ENCODE measurements at places on chromosomes 13 and 19.
A peak's percentile ranks its signal among the peaks of the same experiment; 100 is the strongest.

DNA sequence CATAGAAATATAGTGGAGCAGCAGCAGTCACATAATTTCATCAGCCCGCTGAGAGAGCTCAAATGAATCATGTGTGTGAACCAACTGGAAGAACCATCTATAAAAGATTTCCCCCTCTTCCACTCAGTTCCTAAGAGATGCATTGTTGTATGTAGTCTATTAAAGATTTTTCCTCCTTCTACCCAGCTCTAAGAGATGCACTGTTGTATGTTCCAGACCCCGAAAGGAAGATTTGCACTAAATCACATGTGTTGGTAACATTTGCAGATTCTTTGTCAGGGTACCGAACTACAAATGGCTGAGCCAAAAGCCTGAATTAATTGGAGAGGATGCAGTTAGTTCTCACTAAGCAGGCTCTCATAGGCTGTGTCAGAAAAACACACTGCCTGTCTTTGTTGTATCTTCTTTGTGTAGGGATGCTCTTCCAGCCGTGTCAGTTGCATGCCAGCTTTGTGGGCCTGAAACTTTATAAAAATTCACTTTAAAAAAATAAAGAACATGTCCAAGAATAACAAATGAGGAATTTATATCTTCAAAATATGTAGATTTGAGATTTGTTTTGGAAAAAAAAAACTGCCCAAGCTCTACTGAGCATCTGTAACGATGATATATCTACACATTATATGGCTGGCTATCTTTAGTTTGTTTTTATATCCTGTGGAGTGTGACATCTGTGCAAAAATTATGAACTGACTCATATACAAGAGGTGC is 223.1 kb downstream of the MZT1 start:
- DNase-seq: no peak

GRCh38 chr13:101202590-101202989 is 213.7 kb downstream of the NALCN start:
- DNase-seq: no peak

GRCh38 chr13:73142071-73142470 is 83.3 kb downstream of the KLF5 start:
- DNase-seq: no peak

DNA sequence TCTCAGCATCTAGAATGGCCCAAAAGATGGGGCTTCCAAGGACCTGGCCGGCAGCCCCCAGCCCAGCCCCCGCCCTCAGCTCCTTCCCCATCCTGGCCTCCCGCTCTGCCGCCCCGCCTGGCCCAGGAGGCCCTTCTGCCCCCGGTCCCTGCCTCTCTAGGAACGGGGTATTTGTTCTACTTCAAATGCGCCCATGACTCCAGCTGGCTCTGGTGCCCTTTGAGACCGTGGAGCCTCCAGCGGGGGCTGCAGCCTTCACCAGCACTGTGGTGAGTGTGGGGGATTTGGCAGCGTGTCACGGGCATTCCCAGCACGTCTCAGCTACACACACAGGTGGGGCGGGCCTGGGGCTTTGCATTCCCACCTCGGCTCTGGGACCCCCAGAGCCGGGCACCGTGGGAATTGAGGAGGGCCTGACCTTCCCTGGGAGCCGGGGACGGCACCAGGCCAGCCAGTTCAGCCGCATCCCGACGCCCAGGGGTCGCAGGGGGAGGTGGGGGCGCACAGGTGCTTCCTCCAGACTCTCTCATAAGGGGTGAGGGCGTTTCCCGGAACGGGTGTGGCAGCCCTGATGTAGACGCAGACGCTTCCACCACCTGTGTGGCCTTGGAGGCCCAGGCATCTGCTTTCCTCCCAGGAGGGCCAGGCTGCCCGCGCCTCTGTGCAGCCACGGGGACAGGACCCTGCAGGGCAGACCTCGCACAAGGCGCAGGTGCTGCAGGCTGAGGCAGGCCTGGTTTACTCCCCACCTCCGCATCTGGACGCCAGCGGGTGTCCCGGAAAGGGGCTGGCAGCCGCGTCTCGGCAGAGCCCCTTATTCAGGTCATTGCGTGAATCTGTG is 947 bp downstream of the ATP4B start:
- no peak for DNase-seq

DNA sequence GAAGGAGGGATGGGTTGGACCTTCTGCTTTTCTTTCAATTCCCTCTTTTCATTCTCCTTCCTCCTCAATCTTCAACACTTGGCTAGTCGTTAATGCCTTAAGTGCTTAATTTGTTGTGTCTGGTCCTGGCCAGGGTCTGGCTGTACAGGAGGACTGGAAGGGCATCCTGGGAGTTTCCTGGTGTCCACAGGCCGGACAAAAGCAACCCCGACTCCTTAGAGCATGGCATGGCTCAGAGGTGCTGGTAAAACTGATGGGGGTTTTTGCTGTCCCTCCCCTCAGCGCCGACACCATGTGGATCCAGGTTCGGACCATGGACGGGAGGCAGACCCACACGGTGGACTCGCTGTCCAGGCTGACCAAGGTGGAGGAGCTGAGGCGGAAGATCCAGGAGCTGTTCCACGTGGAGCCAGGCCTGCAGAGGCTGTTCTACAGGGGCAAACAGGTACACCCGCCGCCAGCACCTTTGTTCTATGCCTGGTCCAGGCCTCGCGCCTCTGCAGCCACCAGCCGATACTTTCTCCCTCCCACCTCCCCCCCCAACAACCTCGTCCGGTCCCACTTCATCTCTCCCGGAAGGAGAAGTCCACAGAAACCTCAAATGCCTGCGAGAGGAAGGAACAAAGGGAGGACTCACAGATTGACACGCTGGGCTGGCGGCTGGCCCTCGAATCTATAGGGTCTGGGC is 1.4 kb downstream of the UHRF1 start:
- DNase-seq: peak; percentile 59

GRCh38 chr19:48915757-48916156 is 15.6 kb downstream of the NUCB1 start:
- no peak for DNase-seq

GRCh38 chr19:383922-384798 is 24.8 kb downstream of the C2CD4C start:
- DNase-seq: no peak

DNA sequence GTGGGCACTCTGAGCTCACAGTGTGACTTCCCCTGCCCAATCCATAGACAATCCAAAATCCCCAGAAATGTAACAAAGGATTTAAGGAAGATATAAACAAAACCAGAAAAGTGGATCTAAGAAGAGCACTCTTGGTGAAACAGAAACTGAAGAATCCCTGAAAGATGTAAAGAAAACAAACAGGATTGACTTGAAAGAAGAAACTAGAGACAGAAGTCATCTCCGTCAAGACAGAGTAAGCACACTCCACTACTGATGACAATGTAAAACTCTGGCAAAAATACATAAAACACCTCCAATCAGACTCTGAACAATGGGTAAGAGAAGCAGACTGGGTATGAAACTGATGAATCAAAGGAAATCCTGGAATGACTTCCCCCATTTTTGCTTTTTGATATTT is 13.5 kb downstream of the TUBGCP3 start:
- no peak for DNase-seq

GRCh38 chr19:2139385-2140137 is 11.8 kb downstream of the AP3D1 start:
- no peak for DNase-seq

- no peak for DNase-seq
Measured at GRCh38 chr19:5727453-5728050, 7.1 kb downstream of the CATSPERD start.

DNA sequence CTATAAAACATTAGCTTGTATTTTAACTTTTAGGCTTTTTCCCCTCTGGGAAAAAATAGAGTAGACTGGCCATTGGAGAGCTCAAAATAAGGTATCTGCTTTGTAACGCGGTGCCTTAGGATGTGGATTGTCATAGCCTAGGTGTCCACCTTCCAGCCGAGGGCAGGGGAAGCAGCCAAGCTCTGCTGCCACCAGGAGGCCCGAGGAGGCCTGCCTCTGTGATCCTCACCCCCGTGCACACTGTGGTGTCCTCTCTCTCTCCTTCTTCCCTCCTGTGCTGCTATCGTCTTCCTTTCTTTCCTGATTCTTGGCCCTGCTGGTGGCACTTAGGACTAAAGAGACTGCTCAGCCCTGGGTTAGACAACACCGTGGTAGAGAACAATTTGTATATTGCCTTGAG is 11.3 kb downstream of the HNRNPM start:
- DNase-seq: no peak

- DNase-seq: no peak
Measured at GRCh38 chr19:51509823-51510660, 8.4 kb upstream of the SIGLEC12 start.

- no peak for DNase-seq
Measured at GRCh38 chr19:17794731-17795494, at the start of gene B3GNT3. TSS of gene B3GNT3 (plus strand) at chr19:17795138. CDS start at chr19:17807808, 12,670 bp downstream.

GRCh38 chr19:20066861-20067260 is 10.9 kb upstream of the ZNF90 start:
- no peak for DNase-seq

DNA sequence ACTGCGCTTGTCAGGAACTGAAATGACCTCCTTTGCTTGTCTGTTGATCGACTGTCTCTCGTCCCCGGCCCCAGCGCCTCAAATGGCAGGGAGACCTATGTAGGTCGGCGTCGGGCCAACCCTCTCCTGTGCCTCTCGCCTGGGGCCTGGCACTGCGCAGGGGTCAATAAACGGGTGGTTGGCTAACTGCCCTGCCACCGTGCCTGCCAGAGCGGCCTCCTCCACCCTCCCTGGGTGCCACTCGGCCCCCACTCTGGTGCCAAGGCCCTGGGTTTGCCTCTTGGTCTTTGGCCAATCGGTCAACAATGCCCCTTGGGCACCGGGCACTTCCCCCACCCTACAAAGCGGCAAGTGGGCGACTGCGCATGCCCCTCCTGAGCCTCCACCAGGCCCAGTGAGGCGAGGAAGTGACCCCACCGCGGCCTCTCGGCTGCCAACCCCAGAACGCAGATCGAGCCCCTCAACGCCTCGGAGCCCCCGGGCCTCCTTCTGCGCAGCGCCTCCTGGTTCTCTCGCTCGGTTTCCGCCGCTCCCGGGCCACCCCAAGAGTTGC is 1.1 kb downstream of the KEAP1 start:
- peak; percentile 69 for DNase-seq

- no peak for DNase-seq
Measured at GRCh38 chr13:97726664-97727280, 226.7 kb upstream of the IPO5 start.

DNA sequence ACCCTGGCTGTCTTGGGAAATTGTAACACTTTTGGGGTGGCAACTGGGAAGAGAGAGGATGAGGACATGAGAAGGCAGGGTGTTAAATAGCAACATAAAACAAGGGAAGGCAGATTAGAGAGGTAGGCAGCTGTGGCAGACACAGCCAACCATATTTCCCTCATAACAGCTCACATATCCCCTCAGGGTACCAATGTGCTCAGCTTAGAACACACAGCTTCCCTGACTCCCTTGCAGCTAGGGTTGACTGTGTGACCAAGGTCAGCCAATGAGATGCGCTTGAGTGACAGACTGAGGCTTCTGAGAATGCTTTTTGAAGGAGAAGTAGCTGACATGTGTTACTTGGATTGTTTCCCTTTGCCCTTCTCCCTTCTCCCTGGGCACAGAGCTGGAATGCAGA is 28.8 kb upstream of the SPATA13 start:
- no peak for DNase-seq

- DNase-seq: no peak
Measured at GRCh38 chr13:71730267-71730666, 136.7 kb downstream of the DACH1 start.

- no peak for DNase-seq
Measured at GRCh38 chr13:101291646-101292515, 124.4 kb downstream of the NALCN start.

DNA sequence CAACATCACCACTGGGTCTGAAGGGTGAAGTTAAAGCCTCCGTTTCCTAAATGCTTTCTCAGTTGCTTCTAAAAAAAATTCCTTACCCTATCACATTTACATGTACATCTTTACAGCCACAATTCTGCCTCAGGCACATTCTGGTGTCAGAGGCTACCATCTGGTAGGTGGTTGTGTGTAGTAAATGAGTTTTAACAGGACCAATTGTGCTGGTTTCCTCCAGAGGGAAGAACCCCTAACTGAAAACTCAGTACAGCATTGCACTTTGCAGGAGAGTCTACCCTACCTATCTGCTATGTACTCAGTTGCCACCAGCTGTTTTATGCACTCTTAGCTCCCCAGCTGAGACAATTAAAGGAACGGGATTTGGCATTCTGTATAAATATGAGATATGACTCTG is 1576.5 kb downstream of the PCDH9 start:
- no peak for DNase-seq

DNA sequence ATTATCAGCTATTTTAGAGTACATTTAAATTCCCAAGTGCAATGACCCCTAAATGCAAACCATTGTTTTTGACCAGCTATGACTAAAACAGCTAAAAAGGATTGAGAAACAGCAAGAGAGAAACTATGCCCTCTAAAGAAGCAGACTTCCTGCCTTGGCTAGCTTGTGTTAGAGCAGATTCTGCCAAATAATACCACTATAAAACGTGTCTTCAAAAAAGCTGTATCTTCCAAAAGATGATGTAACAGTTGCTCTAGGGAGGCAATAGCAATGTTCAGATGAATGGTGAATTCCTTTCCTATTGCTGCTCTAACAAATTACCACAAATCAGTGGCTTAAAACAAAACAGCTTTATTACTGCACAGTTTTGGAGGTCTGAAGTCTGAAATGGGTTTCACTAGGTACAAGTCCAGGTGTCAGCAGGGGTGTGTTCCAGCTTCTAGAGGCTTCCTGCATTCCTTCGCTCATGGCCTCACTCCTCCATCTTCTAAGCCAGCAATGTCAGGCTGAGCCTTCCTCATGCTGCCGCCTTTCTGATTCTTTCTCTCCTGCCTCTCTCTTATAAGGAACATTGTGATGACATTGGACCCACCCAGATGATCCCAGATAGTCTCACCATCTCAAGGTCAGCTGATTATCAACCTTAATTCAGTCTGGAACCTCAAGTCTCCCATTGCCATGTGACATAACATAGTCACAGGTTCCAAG is 84.5 kb downstream of the LRRC63 start:
- DNase-seq: no peak

GRCh38 chr13:20492641-20493040 is 33.0 kb downstream of the CRYL1 start:
- peak; percentile 47 for DNase-seq

- peak; percentile 3 for DNase-seq
Measured at GRCh38 chr19:29457413-29457812, 68.4 kb upstream of the VSTM2B start.

DNA sequence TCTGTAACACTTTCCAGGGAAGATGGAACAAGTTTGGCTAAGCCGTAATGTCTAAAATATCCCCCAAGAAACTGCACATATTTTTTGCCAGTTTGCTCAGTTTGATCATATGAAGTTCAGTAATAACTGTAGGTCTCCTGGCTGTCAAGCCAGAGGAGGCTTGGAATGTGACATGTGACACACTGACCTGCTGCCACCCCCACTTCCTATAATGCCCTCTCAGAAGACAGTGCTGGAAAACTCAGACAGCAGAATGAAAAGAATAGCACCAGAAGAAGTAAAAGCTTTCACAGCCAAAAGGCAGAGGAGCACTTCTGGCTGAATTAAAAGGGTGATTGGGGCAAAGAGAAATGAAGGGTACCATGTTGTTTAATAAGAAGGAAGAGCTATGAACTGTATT is 67.4 kb upstream of the UBAC2 start:
- DNase-seq: no peak

GRCh38 chr13:113901642-113902041 is 37.8 kb upstream of the GAS6 start:
- peak; percentile 30 for DNase-seq
